ENCODE measurements at places on chromosomes 1 and 21. TPM values are rescaled to one million over a fixed set of nuclear protein-coding genes. Genes with fewer than 3 reads are reported as not detected.

- peaks cover 3% of the 10 kb centered on the region for H3K36me3 ChIP-seq
- no peak overlapping the region for H3K27ac ChIP-seq
- no peak for DNase-seq
These were observed 275.4 kb upstream of the SGIP1 start for GRCh38 chr1:66258404-66259105.

- no peaks in the 10 kb centered on the region for H3K36me3 ChIP-seq
- DNase-seq = no peak
- H3K27me3 ChIP-seq = peaks cover 17% of the 10 kb centered on the region
- no peak overlapping the region for H3K4me3 ChIP-seq
- H3K27ac ChIP-seq = no peak overlapping the region
These were observed 64.9 kb upstream of the ZBTB40 start for GRCh38 chr1:22386774-22387173.

SFN gene
- 3.0 TPM for total RNA-seq

KCNC4 gene
- total RNA-seq = 8.2 TPM

SDF4 gene
- total RNA-seq = 91.4 TPM
